ENCODE measurements at places on chromosomes 5 and 9.

DNA sequence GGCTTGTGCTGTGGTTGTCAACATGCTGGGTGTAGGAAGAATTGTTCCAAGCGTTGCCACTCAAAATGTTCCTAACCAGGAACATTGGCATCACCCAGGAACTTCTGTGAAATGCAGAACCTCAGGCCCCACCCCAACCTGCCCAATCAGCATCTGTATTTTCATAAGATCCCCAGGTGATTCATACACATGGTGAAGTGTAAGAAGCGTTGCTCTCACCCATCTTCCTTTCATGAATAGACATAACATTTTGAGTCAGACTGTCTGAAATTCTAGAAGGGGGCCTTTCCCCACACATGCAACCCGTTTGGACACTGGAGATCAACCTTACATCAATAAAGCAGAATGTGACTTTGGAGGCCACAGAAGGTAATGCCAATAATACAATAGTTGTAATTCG lies 9.3 kb upstream of the AFAP1L1 start:
- no peak for DNase-seq

- DNase-seq, result no peak
These were observed 206.0 kb downstream of the ARRDC3 start for GRCh38 chr5:91177085-91177484.

DNA sequence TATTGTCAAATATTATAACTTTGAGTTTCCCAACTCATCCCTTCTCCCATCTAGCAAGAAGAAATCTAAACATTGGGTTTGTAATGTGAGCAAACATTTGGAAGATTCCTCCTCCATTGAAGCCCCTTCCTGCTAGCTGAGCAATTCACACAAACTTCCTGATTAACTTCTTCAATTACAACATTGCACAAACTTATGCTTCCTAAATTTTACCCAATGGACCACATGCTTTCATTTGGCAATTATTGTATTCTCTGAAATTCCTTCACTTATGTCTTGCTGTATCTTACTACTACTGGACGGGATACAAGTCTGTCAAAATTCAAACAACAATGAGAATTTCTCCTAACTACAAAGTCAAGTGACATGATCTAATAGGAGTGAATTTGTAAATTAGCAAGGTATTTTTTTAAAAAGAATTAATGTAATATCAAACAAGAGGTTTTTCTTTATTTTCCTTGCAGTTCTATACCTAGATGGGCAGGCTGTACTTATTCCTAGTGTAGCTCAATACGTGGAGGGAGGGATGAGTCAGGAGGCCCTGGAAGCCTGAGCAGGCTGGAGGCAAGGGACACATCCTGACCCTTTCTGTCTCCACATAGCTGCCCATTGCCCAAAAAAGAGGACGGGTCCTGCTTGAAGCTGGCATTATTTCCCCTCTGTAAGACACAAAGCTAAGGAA lies 11.8 kb upstream of the IFNW1 start:
- DNase-seq, result no peak

DNA sequence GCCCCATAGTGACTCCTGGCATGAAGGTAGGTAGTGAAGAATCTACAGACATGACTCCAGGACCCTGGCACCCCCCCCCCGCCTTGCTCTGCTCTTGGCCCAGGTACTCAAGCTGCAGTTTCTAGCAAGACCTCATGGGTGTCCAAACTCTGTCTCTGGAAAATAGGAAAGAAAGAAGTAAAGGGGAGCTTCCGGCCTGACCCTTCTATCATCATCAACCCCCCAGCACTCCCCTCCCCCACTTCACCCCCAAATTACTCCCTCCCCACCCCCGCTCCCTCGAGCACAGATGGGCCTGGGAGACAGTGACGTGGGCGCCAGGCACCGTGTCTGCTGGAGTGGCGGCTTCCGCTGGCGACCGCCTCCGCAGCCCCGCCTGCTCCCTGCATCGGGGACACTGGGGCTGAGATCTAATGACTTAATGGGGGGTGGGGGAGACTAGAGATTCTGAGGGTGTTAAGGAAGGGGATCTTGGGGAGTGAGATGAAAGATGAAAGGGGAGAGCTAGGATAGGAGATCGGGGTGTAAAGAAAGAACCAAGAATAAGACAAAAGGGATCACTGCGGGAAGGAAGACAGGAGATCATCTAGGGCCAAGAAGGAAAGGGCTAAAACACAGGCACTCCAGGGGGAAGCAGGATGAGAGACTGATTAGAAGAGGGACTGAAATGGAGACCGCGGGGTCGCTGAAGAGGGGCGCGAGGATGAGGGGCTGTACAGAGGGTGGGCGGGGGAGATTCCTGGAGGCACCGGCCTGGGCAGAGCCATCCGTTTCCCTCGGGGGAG lies 1.1 kb upstream of the DNAJB5 start:
- DNase-seq, result no peak

DNA sequence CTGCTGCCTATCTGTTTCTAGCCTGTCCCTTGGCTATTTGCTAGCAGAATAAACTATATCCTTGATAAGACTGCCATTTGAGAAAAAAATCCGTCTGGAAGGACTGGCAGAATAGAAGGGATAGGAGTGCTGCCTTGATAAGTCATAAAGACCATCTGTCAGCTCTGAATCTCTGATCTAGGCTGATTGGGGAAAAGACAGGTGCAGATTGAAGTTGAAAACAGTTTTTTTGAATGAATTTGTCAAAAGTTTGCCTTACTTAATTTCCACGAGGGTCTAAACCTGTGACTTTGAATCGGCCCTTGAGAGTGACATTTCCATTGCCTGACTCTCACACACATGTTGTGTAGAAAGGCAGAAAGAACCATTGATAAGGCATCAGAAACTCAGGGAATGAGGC lies 218.6 kb downstream of the MAN2A1 start:
- DNase-seq, result no peak

GRCh38 chr9:125323615-125324014 lies 62.0 kb downstream of the GAPVD1 start:
- no peak for DNase-seq

DNA sequence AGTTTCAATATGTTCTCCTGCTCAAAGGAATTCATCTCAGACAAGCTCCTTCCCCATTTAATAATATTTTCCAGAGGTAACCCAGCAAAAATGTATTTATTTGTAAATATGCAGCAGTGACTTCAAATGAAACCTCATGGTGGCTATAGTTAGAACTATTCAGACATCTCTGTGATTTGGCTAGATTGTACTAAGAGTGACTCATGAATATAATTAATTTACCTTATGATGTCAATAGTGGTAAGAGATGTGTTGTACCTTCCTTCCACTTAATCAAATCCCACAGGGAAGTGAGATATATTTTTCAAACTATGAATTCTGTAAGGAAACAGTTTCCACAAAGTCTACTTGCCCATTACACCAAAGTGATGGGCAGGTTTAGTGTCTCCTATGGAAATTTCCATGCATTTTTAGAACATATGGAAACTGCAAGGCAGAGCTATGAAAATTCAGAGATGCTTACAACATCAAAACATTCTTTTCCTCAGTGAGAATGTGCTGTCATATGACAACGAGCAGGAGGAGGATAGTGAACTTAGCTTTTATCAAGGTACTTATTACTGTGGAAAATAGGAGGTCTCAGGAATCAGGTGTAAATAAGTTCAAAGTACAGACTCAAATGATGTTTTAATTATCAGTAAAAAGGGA lies 34.0 kb upstream of the SPDL1 start:
- no peak for DNase-seq

DNA sequence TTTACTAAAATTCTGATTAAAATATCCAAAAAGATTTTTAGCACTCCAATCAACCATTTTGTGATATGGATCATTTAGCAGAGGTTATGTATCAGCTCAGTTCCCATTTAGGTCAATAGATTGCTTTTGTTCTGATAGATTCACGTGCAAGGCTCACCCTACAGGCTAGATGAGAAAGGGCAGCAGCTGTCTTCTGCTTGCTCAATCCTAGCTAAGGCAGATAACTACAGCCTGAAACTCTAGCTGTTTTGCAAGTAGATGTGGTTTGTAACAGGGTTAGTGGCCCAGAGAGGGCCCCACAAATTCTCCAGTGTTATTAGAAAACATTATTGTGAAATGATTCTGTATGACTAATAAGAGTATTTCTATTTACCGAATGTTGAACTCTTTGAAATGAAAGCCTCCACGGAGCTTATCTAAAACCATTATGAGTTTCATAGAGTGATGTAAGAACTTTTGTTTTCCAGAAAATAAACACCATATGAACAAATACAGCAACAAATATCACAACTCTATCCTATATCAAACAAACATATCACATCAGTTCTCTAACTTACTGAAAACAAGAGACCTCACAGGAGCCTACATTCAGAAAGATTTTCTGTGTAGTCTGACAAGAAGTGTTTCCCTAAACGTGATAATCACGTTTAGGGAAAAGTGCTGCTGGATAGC lies 841.9 kb upstream of the ACO1 start:
- DNase-seq, result no peak

DNA sequence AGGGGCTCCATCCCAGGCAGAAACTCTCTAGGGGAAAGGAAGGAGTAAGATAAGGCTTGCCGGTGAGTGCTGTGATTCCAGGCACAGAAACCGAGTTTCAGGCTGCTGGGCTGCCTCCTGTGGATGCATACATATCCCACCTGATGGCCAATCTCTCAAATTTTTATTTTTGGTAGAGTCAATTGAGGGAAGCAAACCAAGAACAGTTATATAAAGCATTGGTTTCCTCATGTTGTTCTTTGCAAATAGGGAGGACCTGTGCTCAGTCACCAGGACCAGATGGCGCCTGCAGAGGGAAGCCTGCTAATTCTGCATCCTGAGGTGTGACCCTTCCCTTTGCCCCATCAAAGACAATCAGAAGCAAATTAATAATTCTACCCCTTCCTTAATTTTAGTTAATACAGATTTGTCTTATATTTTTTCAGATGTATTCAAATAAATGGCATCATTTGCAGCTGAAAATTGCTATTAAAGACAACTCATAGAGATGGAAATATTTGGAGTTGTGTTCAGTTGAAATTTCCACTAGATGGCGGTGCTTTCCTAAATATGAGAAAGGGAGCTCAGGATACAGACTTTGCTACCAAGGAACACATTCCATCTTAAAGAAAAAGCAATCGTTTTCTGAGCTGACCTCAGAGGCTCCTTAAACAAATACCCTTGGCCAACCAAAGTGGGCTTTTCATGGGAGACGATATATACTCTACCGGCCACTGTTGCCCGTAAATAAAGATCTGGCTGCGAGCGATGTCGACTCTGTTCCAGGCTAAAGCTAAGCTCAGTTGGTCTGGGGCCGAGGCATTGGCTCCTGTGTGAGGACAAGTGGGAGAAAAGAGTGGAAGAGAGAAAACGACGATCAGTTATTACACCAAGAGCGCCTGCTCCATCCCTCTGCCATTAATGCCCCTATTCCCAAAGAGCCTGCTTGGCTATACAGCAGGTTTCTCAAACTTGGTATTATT lies 225.7 kb upstream of the KLF9 start:
- peak; percentile 21 for DNase-seq

Measured in H54 (cell line).